ENCODE measurements at places on chromosomes 2 and 18.

DNA sequence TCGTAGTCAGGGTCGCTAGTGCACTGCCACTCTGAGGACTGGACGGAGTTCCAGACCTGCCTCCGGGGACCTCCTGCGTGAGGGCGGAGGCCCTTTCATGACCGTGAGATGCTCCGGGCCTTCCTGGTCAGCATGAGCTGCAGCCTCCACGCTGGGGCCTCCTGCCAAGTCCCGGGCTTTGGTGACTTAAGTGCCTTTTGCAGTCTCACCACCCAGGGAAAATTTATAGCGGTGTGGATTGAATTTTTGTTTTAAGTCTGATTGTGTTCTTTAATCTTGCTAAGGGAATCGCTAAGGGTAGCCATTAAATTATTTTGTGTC, 33.6 kb downstream of the CHRNA1 start:
- no peak for DNase-seq

DNA sequence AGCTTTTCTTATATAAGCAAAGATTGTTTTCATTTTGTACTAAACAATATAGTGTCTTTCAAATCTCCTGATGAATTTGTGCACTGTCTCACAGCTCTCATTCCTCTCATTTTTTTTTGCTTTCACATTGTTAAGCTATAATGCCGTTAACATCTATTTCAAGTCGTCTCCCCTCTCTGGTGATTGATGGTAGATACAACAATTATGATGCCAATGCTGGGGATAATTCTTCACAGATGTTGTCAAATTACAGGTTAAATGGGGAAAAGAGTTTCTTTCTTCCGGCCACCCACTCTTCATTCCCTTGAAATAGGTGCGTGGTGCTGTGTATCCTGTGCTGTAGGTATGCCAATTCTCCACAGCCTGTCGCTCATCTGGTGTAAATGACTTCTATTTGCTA, 1053.7 kb upstream of the ZEB2 start:
- no peak for DNase-seq

GRCh38 chr2:171587567-171587966, 65.3 kb downstream of the CYBRD1 start:
- no peak for DNase-seq

DNA sequence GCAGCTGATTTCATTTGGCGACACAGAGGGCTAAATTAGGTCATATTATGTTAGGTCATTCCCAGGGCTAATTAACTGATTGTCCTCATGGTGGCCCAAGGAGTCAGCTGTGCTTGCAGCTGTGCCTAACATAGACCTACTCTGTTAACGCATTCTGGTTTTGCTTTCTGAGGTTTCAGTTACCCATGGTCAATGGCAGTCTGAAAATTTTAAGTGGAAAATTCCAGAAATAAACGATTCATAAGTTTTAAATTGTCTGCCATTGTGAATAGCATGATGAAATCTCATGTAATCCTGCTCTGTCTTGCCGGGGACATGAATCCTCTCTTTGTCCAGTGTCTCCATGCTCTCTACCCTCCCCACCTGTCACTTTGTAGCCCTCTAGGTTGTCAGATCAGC, 168.7 kb downstream of the KCNS3 start:
- no peak for DNase-seq

Measured in CD4-positive, alpha-beta T cell treated with Interleukin-17A for 1 hour (primary cell).